DMS 273 treated with DMSO at 0.1 percent for 48 hours (cell line): ENCODE measurements at places on chromosomes 7 and 10.

DNA sequence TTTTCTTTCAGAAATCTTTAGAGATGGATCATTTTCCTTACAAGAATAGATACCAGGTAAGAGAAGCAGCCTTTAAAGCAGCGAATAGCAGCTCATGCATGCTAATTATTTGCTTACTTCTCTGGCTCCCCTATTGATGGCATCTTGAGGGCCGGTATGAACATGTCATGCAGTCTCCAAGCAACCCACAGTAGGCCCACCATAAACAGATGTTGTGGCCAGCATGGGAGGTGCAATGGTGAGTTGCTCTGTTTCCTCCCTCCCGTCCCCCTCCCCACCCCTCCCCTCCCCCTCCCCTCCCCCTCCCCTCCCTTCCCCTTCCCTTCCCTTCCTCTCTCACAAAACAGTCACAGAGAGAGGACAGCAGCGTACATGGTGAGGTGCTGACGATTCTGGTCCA, 9.7 kb upstream of the ZNF273 start:
- DNase-seq, result no peak

DNA sequence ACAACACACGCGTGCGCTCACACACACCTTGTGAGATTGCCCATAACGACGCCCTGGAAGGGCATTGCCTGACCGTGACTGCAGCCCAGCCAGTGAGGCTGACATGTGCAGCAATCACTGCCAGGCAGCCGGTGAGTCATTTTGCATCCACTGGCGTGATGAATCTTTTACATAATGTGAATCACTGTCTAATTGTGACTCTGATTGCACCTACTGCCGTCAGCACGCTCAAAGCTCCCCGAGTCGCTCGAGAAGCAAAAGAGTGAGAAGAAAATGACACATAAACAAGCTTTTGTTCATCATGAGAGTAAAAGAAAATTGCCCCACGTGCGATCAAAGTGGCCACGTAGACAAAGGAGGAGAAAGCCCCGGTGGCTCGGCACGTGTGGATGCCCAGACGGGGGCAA, 117.4 kb upstream of the PFKP start:
- DNase-seq, result no peak

DNA sequence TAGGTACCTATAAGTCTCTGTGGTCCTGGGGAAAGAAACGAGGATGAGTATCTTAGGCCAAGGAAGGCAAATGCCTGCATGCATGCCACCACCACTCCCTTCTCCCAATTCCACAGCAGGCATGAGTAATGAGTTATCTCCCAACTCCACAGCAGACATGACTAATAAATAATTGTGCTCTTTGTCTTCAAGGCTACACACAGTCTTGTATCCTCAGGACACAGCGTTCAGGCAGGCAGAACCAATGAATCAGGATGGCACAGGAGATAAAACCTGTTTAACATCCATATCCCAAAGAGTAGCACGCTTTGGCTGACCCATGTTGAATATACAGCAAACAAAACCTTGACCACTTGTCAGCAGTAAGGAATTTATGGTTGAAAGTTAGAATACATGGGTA, 229.7 kb upstream of the NFE2L3 start:
- DNase-seq, result no peak

GRCh38 chr10:103759100-103759781, 96.1 kb downstream of the SH3PXD2A start:
- peak; percentile 74 for DNase-seq

DNA sequence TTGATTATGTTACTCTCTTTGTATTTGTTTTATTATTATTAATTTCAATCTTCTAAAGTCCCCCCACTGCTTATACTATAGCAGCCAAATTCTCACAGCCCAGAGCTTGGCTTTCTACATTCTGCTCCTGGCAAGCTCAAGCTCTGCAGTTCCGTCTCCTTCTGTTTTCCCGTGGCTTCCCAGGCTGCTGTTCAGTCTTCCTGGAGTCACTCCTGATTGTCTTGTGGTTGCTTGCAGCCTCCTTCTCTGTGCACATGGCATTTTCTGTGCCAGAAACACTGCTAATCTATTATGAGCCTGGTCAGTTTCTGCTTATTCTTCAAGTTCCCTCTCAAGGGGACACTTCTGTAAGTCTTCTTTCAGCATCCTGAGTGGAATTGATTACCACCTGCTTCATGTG, 533.7 kb upstream of the IGFBP3 start:
- DNase-seq, result no peak

GRCh38 chr7:20343205-20343604, 12.5 kb downstream of the ITGB8 start:
- no peak for DNase-seq

DNA sequence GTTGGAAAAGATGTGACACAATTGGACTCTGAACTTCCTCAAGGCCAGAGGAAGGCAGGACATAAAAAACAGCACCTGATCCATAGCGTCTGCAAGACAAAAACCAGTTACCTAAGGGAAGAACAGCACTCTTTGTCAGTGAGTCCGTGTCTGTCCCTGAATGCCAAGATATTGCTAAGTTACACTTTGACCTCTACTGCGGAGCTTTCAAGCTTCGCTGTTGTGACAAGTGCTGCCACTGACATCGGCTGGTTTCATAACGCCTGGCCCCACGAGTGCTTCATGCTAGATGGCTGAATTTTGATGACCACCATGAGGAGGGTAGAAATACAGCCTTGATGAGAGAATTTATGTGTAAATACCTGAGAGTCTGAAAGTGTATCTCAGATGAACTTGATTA, 49.7 kb upstream of the JAZF1 start:
- no peak for DNase-seq

- no peak for DNase-seq
Observed at GRCh38 chr7:292826-293225, 2.9 kb downstream of the FOXL3 start.

GRCh38 chr10:77970869-77971803, 44.6 kb upstream of the DLG5 start:
- peak; percentile 40 for DNase-seq

DNA sequence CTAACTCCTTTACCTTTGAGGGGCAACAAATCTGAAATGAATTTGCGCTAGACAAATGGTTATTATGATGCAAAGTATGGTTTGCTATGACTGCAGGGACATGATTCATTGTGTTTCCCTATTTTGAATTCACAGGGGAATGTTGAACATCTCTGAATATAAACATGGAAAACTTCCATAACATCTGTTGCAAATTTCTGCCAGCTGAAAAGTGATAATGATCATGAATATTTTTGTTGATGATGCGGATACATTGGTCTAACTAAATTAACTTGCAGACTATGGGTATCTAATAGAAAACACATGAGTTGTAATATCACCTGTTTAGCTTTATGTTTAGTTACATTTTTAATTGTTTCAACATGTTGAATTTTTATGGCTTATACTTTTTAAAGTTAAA, 1325.5 kb downstream of the REEP3 start:
- DNase-seq, result no peak

- no peak for DNase-seq
Observed at GRCh38 chr7:28309704-28310459, 102.4 kb upstream of the CREB5 start.

GRCh38 chr10:124592736-124593430, 131.3 kb downstream of the LHPP start:
- no peak for DNase-seq

DNA sequence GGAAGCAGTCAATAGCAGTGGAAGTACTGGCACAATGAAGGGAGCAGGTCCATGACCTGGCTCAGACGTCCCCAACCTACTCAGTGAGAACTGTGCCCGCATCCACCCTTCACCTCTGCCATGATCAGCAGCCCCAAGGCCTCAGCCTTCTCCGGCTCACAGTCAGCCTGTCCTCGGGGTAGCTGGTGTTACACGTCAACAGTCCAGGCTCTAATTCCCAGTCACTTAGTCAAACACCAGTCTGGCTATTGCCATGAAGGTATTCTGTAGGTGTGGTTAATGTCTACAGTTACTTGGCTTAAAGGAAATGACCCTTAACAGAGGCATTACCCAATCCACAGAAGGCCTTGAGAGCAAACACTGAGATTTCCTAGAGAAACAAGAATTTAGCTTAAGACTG, 49.1 kb downstream of the GRB10 start:
- no peak for DNase-seq

GRCh38 chr7:32670110-32671025, 175.1 kb downstream of the AVL9 start:
- no peak for DNase-seq

DNA sequence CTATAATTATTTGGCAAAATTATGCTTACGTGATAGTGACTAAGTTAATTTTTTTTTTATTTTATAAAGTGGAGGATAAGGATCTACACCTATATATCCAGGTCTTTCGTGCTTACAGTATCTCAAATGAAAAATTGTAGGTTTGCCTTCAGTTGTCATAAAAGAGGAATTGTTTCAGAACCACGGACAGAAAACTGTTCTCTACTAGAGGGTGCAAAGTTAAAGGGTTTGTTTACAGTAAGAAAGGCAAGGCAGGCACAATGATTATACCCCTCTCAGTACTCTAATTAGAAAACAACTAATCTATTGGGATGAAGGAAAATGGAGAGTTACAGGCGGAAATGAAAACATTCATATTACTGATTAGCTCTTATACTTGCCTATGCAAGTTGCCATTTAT, 1.5 kb downstream of the PCLO start:
- no peak for DNase-seq

DNA sequence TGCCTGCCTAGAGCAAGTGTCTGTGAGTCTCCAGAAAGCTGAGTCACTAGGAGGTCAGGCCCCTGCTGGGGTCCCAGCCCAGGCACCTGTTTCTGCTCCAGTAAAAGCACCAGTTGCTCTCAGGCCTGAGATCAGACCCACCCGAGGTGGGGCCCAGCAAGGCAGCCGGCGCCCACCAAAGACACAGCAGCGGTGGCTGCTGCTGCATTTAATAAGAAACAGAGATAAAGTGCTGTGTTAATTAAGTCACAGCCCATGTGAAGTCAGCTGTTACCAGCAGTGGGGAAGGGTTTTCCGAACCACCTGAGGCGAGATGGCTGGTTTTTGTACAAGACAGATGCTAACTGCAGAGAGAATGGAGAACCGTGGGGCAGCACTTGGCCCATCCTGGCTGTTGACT, 12.1 kb upstream of the LRRC18 start:
- DNase-seq, result no peak

- no peak for DNase-seq
Observed at GRCh38 chr10:53122281-53122680, 349.7 kb upstream of the MBL2 start.

GRCh38 chr7:96061844-96062243, 260.1 kb downstream of the SLC25A13 start:
- peak; percentile 61 for DNase-seq

- DNase-seq, result no peak
Observed at GRCh38 chr7:94146408-94146807, 142.3 kb upstream of the BET1 start.

DNA sequence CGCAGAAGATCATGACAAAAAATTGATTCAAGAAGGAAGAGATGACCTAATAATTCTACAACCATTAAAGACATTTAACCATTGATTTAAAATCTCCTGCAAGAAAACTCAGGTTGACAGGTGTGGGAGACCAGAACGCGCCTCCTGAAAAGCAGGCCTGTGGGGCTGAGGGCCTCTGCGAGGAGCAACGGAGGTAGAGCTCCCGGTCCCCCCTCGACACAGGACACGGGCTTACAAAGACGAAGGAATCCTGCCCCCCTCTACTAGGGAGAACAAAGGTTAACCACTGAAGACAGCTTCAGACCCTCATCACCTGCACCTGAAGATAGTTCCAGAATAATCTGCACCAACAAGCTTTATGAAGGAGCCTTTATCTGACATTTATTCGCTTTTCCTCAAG, 55.9 kb upstream of the INPP5A start:
- DNase-seq, result no peak

- peak; percentile 28 for DNase-seq
Observed at GRCh38 chr10:72612203-72612826, 13.6 kb downstream of the MICU1 start.

- DNase-seq, result no peak
Observed at GRCh38 chr10:89304026-89304425, 2.2 kb downstream of the IFIT2 start.

GRCh38 chr7:84949067-84949466, 237.8 kb downstream of the SEMA3D start:
- no peak for DNase-seq

DNA sequence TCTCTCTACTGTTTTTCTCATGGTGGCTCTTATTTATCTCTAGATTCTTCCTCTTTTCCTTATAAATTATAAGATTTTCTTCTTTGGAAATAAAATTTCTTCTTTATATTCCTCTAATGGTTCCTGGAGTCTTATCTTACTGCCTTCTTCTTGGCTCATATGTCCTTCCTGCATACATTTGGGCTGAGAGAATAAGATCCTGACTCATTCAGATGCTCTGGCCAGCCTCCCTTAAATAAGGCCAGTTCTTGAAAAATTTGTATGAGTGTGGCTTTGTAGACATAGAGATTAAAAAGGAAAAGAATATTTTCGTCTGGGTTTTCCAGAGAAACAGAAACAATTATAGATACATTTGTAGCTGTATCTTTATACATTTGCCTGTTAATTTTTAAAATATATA, 411.3 kb downstream of the KIF20B start:
- DNase-seq, result no peak

- no peak for DNase-seq
Observed at GRCh38 chr10:74875966-74876365, 49.6 kb downstream of the KAT6B start.

DNA sequence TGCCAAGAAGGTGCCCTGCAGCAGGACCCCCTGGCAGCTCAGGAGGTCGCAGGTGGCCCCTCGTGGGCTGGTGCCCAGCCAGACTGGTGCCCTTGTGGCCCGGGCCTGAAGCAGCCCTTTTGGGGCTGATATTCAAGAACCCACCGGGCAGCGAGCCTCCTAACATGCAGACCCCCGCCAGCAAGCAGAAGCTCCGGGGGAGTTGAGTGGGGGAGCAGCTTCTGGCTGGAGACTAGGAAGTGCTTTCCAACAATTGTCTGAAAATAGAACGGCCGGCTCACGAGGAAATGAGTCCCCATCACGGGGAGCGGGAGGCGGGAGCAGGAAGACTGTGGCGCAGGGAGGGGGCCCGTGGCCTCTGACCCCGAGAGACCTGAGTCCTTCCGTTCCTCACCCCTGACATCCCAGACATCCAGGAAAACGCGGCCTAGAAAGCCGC, 9.5 kb upstream of the INTS1 start:
- no peak for DNase-seq

DNA sequence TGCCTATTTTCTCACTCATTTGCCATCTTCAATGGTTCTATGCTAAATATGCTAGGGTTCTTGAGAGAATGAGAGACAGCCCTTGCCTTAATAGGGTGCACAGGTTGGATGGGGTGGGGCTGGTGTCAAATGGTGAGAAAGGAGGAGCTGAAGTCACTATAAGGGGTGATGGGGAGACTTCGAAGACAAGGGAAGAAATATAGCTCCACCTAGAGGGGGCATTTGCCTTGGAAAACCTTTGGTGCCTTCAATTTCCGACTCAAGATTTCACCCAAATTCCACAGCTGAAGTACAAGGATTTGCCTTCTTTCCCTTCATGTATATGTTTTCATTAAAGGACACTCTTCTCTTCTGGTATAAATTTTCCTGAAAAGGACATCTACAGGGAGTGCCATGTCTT, 5.6 kb downstream of the PTN start:
- no peak for DNase-seq

DNA sequence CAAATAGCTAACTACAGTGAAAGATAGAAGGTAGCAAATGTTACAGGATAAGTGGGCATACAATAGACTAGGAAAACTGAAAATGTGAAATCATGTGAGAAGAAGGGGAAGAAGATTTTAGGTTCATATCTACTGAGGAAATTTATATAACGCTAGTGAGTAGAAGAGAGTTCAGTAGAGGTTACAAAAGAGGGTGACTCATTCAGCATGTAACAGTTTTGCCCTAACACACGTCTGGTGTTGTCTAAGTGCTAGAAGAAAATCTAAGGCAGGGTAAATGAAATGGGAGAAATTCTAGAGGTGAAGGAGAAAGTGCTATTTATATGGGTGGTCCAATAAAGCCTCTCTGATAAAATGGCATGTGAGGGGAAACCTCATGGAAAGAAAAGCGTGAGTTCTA, 731.4 kb upstream of the POT1 start:
- no peak for DNase-seq
